GM23248 (cell line): ENCODE measurements at places on chromosomes 11 and 22. TPM values are rescaled to one million over a fixed set of nuclear protein-coding genes. Genes with fewer than 3 reads are reported as not detected.

GRCh38 chr11:9861860-9862725 lies 198.2 kb downstream of the SWAP70 start:
- peak; percentile 73 for DNase-seq

DNA sequence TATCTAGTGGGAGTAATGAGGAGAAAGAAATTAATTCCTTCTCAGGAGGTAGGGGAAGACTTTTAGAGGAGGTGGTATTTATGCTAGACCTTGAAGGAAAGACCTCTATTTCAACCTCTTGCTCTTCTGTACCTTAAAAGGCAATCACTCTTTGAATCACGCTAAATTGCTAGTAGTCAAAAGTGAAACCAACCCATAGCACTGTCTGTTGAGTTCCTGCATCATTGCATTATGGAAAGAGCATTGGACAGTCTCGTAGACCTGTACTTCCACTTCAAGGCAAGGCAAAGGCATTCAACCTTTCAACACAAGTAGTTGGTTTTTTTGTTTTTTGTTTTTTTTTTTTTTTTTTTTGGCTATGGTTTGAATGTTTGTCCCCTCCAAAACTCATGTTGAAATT lies 770.4 kb downstream of the ETS1 start:
- peak; percentile 6 for DNase-seq

GRCh38 chr11:12179019-12179418 lies 68.6 kb downstream of the MICAL2 start:
- DNase-seq, result no peak

The SLC25A17 gene
- total RNA-seq, result 19.6 and 28.1 TPM in 2 replicates

The NRGN gene
- 0.32 TPM in 1 of 2 replicates, not detected in the other for total RNA-seq

The CDC42BPG gene
- not detected in 2 replicates for total RNA-seq
